ENCODE measurements at places on chromosomes 16 and 17. TPM values are rescaled to one million over a fixed set of nuclear protein-coding genes. Genes with fewer than 3 reads are reported as not detected.
A peak's percentile ranks its signal among the peaks of the same experiment; 100 is the strongest.

Gene NPW
- 0.17 TPM for total RNA-seq

Gene FCSK
- total RNA-seq: 11.2 TPM

Gene KRTAP4-3
- total RNA-seq: not detected

Gene TSC2
- total RNA-seq: 40.8 TPM

Gene PRSS53
- total RNA-seq: 2.0 TPM

Gene CACNG3
- not detected for total RNA-seq

Gene SKAP1
- total RNA-seq: 0.17 TPM

Gene FBF1
- 6.2 TPM for total RNA-seq

Gene TBC1D3H
- not detected for total RNA-seq

Gene FOXN1
- not detected for total RNA-seq

Gene KCNH4
- under 0.01 TPM for total RNA-seq

Gene HYDIN
- 0.17 TPM for total RNA-seq

Gene MFSD6L
- not detected for total RNA-seq

Gene AOC2
- total RNA-seq: 0.42 TPM

DNA sequence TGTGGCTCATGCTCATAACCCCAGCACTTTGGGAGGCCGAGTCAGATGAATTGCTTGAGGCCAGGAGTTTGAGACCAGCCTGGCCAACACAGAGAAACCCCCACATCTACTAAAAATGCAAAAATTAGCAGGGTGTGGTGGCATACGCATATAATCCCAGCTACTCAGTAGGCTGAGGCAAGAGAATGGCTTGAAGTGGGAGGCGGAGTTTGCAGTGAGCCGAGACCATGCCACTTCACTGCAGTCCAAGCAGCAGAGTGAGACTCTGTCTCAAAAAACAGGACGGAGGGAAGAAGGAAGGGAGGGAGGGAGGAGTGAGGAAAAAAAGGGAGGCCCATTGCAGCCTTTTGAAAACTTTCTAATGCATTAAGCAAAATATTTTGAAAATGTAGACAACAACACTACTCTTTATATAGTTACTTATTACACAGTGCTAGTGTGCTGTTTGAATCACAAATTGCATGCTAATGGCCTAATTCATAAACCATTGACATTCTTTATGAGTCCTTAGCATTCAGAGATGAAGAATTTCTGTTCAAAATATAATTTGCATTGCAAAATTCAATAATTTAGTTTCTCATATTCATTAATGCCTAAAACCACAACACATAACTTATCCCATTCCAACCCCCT is 59.4 kb downstream of the TMEM114 start:
- no peak for DNase-seq

DNA sequence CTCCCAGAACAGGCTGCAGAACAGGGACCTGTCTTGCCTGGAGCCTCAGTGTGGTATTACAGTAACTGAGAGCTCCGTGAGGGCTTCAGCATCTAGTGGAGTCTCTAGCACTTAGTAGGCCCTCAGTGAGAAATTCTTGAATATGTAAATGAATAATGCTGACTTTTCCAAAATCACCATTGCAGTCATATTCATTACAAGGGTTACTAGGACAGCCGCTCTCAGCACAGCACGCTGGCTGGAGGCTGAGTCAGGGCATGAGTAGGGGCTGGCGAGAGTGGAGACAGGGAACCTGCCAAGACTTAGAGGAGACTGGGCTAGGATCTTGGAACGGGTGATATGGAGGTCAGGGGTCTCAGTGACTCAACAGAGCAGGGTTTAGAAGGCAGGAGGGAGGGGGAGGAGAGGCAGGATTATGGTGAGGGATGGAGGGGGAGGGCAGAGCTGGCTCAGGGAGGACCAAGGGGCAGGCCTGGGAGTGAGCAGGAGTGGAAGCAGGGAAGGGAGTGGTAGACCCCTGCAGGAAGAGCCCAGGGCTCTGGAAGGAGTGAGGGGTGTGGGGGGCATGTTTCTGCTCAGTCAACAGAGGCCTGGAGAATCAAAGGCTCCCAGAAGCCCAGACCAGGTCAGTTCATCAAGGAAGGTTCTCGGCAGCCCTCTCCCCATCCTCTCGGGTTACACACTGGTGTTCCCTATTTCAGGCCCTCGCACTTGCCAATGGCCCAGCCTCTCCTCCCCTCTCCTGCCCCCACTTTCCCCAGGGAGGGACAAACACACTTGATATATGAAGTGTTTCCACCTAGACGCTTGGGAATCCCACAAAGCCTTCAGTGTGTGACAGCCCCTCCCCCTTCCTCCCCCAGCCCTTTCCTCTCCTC is 42.3 kb downstream of the FZD2 start:
- peak; percentile 66 for DNase-seq

DNA sequence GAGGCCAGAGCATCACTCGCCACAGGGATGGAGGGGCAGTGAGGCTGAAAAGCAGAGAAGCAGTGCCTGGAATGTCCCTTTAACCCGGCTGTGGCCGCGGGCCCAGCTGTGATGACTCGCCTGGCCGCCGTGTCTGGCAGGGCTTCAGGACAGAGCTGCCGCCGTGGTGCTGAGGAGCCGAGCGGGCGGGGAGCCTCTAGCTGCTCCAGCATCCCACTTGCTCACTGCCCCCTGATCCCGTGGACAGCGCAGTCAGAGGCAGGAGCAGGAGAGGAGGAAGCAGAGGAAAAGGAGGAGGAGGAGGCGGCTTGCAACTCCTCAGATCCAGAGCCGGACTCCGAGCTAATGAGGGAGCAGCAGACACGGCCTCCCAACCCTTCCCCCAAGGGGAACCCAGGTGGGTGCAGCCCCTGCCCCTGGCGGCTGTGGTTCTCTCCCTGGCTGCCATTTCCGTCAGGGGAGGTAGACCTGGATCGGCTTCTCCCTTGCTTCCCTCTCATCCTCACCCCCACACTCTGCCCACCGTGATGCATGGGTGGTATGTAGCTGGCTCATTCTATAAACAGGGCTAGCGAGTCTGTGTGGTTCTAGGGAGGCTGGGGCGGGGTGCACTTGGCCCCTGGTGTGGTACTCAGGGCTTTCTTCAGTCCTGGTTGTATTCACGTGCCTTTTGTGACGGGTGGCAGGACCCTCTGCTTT is 165.7 kb downstream of the CMIP start:
- DNase-seq: peak; percentile 75

GRCh38 chr17:64984851-64985521 is 65.7 kb upstream of the LRRC37A3 start:
- peak; percentile 18 for DNase-seq

DNA sequence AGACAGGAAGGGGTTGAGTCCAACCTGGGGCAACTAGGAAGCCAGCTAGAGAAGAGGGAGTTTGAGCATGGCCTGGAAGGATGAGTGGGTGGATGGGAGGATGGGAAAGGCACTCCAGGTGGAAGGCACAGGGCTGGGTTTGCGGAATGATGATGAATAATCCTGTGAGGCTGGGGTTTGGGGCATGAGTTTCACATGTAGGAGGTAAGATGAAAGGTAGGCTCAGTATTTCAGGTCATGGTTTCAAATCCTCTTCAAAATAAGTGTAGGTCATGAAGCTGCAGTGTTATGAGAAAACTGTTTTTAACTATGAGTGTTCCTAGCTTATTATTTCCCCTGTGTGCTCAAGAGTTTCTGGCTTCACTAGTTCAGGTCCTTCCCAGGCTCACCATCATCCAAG is 130.3 kb downstream of the SKAP1 start:
- DNase-seq: no peak

GRCh38 chr16:26317885-26318284 is 626.1 kb downstream of the HS3ST4 start:
- no peak for DNase-seq

DNA sequence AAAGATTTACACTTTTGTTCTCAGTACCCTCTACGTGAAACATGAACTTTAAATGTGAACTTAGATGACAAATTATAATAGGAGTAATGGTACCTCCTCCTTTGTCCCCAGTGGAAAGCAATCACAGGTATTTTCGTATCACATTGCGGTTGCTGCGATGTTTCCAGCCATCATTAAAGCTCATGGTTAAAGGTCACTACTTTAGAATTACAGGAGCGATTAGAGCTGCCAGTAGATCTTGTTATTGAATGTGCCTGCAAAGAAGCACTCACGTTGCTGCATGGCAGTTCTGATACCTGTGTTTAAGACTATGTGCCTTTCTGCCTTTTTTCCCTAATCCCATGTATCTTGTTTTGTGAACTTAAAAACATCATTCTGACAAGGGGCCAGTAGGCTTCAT is 301.0 kb downstream of the CPPED1 start:
- no peak for DNase-seq

GRCh38 chr16:2026461-2027023 is at the start of gene NHERF2:
Gene NHERF2 (plus strand): TSS chr16:2026902. CDS start chr16:2027006, 104 bp downstream.
- DNase-seq: peak; percentile 53

GRCh38 chr17:70655176-70655958 is 486.0 kb downstream of the KCNJ2 start:
- DNase-seq: no peak

DNA sequence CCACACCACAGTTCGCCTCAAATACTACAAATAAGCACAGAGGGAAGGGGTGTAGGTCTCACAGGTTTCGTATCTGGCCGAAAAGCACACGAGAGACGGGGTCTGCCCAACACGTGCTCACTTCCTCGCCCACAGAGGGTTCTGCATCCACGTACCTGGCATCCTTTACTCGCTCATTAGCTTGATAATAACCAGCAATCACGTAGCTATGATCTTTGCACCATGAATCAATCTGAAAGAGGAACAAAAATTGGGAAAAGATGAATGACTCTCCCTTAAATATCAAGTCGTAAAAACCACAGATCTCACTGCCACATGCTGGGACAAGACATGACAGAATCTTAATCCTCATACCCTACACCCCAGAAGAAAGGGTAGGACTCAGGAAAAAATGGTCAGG is 10.5 kb downstream of the EMC8 start:
- no peak for DNase-seq

GRCh38 chr17:81926451-81927151 is 934 bp downstream of the MAFG start:
- DNase-seq: peak; percentile 87

GRCh38 chr17:8066841-8067775 is 20.4 kb downstream of the ALOX12B start:
- no peak for DNase-seq

GRCh38 chr17:74078363-74078941 is 125.0 kb upstream of the RPL38 start:
- no peak for DNase-seq

DNA sequence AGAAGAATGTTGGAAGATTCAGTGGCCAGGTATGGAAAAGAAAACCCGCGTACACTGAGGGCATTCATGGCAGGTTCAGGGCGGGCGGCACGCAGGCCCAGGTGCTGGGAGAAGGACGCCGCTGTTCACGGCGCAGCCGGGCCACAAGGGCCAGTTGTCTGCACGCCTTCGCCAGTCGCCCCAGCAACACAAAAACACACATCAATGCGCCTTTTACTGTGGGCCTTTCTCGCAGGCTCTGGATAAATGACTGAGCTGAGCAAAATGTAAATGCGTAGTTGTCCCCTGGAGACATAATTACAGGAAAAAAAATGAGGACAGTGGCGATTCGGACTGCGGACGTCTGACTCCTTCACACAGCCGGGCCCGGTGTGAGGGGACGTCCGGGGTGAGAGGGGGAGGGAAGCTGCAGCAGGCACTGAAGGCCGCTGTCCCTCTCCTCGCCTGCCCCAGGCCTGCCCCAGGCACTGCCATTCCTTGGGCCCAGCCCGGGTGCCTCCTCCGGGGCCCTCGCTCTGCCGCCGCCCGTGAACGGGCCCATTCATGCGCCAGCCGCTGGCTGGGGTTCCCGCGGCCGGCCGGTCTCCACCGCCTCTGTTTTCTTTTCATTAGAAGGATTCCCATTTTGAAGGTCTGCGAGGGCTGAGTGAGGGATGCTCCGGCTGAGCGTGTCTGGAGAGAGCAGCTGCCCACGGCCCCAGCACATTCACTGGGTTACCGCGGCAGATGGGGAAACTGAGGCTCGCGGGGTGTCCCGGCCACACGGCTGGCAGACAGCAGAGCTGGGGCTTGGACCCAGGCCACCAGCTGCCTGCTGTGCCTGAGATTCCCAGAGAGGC is 6.5 kb upstream of the ZNF469 start:
- DNase-seq: no peak

GRCh38 chr16:12304861-12305596 is 328.5 kb downstream of the SNX29 start:
- DNase-seq: no peak

DNA sequence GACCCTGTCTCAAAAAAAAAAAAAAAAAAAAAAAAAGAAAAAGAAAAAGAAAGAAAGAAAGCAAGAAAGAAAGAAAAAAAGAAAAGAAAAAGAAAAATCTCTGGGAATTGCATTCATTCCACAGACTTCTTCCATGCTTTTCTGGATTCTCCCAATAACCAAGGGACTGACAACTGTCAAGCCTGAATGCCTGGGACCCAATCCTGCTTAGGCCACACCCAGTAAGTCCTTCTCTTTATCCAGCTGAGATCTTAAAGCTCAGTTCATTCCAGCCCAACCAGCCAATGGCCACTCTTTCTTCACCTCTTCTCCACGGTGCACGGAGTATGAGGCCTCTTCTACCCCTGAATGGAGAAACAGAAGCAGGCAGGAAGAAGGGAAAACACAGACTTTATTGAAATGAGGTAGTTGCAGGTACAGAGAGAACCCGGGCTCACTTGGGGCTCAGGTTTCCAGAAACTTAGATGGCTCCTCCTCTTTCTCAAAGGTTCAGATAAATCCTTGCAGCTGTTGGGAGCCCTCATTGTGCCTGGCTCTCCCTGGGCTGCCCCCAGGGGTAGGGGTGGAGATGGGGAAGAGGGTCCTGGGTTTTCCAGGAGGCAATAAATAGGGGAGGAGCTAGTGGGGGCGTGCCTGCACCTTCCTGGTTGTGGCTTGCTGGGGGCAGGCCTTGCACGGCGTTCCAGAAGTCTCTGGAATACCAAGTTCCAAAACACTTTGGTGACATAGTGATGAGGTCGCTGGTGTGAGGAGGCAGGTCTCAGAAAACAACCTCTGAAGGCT is 2.5 kb downstream of the HOXB1 start:
- DNase-seq: no peak

- no peak for DNase-seq
These were observed 108.5 kb downstream of the RAB11FIP4 start for GRCh38 chr17:31499771-31500554.

- peak; percentile 63 for DNase-seq
These were observed 38.3 kb downstream of the ABCC12 start for GRCh38 chr16:48117217-48118105.

DNA sequence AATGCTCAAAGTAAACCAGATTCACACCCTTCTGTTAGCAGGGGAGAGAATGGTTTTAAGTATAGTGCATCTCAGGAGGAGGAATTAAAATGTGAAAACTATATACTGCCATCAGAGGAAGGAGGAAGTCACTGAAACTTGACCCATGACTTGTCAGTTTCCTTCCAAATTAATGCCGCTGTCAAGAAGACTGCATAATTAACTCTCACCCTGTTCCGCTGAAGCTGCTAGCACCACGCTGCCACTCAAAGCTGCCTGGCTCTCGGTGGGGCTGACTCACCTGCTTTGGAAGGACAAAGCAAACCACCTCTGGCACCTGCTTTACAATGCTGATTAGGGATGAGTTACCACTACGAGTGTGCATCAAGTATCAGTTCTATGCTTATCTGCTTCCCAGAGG is 37.8 kb upstream of the ULK2 start:
- peak; percentile 40 for DNase-seq

DNA sequence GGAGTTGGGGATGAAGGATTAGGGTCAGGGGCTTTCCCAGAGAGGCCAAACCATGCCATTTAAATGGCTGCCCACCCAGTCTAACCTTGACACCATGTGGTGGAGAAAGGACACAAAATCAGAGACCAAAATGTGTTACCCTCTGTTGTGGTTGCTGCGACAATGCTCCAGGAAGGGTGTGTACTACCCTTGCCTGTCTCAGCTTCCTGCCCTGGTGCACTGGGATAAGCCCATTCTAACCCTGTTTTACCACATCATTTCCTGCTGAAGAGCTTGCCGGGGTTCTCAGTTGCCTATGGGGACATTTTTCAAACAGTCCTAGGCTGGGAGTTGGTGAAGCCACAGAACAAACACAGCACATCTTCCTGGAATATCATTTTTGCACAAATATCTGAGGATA is 4.9 kb downstream of the OR4D1 start:
- DNase-seq: peak; percentile 6

All from dermis blood vessel endothelial cell (primary cell).